ENCODE measurements at places on chromosomes 16 and 17.

GRCh38 chr17:21418446-21419298 is 42.5 kb downstream of the KCNJ12 start:
- no peak for DNase-seq

- DNase-seq = no peak
Measured at GRCh38 chr17:76738468-76738850, 540 bp downstream of the MFSD11 start.

- no peak for DNase-seq
Measured at GRCh38 chr17:39538866-39539265, 68.9 kb downstream of the NEUROD2 start.

- DNase-seq = no peak
Measured at GRCh38 chr16:10556236-10556635, 24.2 kb downstream of the EMP2 start.

DNA sequence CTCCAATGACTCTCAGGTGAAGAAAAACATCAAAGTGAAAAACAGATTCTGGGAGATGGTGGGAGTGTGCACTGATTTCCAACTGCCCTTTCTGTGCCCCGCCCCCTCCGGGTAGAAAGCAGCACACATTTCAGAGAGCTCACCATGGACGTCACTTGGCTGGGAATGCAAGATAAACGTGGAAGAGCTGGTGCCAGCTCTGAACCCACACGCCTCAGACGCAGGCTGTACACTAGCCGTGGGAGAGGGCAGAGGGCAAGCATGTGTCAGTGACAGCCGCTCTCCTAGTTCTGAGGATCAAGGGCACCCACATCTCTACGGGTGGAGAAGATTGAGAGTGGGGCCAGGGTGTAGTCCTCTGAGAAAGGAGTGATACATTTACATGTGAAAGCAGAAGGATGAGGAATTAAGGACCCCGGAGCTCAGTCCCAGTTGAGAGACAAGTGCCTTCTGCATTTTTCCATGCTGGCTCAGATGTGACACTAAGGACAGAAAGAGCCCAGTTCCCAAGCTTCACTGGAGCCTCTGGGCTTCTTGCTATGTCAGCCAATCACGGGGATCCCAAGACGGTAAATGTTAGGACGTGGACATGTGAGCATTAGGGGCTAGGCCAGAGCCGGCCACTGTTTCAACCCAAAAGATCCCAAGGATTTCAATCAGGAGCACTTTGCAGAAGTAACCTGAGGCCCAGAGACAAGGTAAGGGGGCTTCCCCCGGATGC is 101.3 kb downstream of the ZFHX3 start:
- DNase-seq = peak; percentile 50

Data from thyroid gland (tissue), 4 donors.